ENCODE measurements at places on chromosomes 3 and 15.

DNA sequence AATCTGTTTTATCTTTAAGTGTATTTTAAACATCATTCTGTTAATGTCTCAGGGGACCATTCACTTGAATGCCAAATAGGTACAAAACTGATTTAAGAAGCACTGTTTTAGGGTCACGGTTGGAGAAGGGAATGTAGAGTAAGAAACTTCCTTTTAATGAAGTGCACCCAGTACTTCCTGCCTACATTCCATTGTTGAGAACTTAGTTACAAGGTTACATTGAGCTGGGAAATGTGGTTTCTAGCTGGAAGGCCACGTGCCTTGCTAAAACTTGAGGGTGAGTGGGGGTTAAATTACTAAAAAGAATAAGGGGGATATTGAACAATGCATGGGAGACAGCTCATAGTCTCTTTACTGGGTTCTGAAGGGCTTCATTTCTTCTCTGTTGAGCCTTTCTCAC, 78.3 kb upstream of the TBC1D5 start:
- peak; percentile 18 for DNase-seq

DNA sequence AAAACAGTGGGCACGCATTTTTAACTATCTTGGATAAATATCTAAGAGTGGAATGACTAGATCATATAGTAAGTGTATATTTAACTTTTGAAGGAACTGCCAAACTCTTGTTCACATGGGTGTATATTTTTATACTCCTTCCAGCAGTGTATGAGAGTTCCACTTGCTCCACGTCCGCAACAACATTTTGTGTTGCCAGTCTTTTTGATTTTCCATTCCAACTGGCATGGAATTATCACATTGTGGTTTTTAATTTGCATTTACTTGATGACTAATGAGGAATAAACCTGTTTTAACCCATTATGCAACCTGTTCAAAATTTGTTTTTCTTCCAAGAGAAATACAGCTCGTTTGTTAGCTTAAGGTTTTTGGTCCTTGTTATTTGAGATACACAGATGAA, 51.6 kb downstream of the ZNF621 start:
- no peak for DNase-seq

- DNase-seq = no peak
These were observed 50.3 kb downstream of the NPTN start for GRCh38 chr15:73582851-73583379.

DNA sequence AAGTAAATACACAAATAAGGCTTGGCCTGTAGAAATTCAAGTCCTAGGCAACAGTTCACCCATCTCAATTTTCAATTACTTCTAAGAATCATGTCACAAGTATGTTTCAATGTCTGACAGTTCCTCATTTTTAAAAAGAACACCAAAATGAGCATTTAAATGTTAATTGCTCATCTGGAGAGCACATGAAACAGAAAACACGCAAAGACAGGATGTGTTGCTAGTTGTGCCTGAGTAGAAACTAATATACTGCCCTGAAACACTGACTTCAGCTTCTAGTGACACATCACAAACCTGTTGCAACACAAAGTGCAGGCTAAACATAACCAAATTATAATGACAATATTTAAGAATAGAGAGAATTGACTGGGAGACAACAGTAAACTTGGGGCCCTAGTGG, 167.3 kb upstream of the THBS1 start:
- no peak for DNase-seq

DNA sequence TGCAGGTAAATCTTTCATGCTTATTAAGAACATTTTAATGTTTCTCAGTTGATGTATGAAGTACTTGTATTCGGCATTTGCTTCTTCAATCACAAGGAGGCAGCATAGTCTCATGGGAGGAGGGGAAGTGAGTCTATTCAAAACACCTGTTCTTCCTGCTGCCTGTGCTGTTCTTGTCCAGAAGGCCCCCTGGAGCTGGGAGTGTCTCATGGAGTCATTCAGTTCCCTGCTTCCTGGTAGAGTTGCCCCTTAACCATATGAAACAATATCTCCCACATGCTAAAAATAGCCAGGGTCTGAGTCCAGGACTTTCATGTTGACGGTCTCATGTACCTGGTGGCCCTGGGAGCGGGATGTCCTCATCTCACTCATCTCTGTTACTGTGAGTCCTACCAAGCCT, 15.5 kb upstream of the PPP1R2 start:
- DNase-seq = no peak

DNA sequence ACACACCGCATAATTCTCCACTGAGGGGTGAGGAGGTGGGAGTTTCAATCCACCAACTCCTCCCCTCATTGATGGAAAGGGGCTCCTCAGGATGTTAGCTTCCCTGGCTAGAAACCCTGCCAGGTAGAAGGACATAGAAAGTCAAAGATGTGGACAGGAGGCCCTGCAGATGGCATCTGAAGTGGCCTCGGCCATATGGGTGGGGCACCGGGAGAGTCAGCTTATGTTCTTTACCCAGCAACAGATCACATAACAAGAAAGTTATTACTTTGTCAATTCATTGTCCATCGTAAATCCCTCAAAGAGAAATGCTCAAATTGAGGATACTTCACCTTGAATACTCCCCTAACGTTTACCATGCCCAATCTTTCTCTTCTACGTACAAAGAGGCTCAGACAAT, 97.3 kb upstream of the ARHGEF3 start:
- no peak for DNase-seq

- DNase-seq = no peak
These were observed 16.2 kb upstream of the CLEC3B start for GRCh38 chr3:45009868-45010267.

- DNase-seq = no peak
These were observed 78.8 kb downstream of the PDCD6IP start for GRCh38 chr3:33877187-33877586.

DNA sequence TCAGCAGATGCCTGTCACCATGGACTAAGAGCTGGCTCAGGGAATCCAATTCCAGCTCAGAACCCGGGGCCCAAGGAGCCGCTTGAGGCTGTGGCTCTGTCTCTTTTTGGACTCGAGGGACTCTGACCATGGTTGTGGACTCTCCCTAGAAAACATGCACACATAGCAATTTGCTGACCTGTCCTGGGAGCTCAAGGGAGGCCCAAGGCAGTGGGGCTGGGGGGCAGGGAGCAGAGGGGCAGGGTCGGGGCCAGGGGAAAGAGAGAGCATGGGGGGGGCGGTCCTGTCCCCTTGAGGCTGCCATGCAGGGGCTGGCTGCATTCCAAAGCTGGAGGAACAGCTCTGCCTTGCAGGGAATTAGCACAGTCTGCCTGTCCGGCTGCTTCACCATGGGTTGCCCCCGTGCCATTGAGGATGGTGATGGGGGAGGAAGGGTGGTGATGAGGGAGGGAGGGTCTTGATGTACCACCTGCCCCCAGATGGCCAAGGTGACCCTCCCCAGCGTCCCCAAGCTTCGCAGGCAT, 190.1 kb downstream of the GOLGA6L6 start:
- no peak for DNase-seq

DNA sequence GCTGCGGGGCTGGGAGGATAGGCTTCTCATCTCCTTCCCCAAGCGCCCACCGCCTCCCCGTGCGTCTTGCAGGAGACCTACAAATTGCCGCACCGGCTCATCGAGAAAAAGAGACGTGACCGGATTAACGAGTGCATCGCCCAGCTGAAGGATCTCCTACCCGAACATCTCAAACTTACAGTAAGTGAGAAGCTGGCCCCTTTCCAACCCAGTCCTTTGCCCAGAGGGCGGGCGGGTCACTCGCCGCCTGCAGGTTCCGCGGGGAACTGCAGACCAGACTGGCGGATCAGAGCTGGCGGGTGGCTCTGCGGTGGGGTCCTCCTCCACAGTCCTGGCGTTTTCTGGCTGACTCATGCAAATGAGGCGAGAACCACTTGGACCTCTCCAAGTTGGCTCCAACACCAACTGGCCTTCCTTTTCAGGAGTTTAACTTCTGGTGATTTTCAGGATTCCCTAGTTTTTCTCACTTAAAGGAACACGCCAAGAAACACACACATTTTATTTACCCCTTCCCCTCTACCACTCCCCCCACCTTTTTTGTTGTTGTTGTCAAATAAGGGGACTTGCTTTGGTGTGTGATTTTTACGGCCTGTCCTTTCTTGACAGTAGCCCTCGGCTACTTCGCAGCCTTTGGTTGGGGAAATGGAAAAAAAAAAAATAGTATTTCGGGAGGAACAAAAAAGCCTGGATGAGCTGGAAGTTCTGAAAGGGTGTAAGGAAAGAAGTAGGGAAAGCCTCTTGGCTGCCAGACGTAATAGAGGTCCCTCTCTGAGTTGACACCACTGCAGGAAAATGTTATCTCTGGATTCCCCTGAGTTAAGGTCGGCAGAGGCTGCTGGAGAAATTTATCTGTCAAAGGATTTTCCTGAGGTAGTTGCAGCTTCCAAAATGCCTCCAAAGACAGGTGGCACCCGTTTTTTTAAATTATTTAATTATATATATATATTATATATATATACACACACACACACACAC, 1.3 kb downstream of the BHLHE40 start:
- DNase-seq = peak; percentile 95

DNA sequence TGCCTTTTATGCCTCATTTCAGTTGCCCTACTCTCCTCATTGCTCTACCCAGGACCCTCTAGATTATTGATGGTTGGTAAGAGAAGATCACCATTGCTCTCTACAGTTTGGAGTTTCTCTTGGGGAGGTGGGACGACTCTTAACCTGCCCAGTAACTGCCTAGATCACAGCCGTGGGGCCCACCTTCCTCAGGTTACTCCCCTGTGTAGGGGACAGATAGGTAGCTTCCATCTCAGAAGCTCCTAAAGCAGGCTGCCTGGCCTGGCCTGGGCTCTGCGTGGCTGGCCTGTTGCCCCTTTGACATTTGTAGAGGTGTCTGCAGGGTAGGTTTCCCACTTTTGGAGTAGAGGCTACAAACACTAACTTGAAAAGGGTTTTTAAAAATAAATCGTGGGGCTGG, 42.7 kb downstream of the TRIM71 start:
- DNase-seq = no peak

DNA sequence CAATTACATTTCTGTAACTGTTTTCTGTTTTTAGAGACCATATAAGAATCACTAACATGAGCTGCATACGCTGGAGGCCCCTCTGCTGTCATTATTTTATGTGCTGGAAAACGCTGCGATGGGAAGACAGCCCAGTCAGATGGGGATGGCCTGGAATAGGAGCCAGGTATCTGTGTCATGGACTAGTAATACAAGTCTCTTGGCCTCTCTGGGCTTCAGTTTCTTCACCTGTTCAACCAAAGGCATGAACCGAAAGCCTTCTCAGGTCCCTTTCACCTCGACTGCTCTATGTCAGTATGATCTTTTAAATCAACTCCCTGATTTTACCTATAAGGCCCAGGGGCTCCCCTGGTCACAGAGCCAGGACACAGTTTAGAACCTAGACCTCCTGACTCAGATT, 14.6 kb upstream of the RFTN1 start:
- DNase-seq = no peak

- DNase-seq = no peak
These were observed 20.4 kb downstream of the CFAP100 start for GRCh38 chr3:126414961-126415660.

DNA sequence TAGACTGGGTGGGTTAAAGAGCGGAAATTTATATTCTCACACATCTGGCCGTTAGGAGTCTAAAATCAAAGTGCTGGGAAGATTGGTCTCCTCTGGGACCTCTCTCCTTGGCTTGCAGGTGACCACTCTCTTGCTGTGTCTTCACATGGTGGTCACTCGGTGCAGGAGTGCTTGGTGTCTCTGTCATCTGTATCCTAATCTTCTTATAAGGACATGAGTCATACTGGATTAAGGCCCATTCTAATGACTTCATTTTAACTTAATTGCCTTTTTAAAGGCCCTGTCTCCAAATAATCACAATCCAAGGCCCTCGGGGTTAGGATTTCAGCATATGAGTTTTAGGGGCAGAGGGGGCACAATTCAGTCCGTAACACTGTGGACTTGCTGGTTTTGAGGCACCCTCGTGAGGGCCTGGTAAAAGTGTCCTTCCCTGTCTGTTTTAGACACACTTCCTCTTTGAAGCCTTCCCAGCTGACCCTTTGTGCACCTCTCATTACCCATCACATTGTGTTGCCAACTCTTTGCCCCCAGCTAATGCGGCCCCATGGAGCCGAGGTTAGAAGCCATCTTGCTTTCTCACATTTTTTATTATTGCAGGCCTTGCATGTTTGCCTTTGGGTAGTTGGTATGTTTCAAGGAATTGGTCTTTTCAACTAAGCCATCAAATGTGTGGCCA, 3.2 kb downstream of the XYLB start:
- peak; percentile 62 for DNase-seq

DNA sequence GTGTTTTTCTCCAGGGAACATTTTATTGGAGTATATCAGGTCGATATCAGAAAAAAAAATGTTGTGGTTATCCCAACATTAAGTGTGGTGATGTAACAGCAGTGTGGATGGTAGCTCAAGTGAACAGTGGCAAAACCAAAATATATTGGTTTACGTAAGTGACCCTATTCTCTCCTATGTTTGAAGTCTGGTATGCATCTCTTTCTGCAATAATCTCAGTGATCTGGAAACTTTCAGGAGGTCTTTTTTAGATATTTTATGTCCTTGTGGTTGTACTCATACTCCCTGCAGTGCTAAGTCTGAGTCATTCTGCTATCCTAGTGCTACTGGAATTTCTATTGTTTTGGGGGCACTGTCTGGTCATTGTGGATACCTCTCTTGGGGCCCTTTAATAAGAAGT, 137.9 kb downstream of the SNRPN start:
- DNase-seq = no peak

All from EL (cell line).